Stimulated activated CD4-positive, alpha-beta T cell treated with anti-CD3 and anti-CD28 coated beads, Interleukin-1b, Interleukin-23, amount 100 ng/mL, for 1 hour (primary cell): ENCODE measurements at places on chromosomes 11 and 22.

DNA sequence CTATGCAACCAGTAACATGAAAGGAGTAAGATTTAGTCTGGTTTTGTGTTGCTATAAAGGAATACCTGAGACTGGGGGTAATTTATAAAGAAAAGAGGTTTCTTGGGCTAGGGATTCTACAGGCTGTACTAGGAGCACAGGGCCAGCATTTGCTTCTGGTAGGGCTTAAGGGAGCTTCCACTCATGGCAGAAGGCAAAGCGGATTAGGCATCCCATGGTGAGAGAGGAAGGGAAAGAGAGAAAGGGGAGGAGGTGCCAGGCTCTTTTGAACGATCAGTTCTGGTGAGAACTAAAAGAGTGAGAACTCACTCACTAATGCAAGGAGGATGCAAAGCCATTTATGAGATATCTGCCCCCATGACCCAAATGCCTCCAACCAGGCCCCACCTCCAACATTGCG, 283.2 kb downstream of the OPCML start:
- no peak for DNase-seq

DNA sequence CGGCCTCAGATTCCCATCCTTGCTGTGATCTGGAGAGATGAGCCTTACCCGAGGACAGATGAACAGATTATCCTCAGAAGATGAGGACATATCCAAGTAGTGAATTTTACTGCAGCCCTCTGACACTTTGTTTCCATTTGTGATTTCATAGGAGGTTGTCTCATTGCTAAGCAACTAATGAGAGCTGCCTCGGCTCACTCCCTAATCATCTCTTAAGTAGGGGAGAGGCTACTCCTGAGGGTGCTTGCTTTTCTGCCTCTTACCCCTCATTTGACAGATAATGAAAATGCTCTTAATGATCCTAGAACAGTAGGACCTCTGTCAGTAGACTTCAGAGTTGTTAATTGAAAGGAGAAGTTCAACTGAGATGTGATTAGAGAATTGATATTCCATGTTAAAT, 150.9 kb downstream of the TBC1D22A start:
- DNase-seq = no peak

GRCh38 chr22:40050258-40050657, 55.5 kb downstream of the FAM83F start:
- DNase-seq = no peak

- DNase-seq = no peak
Observed at GRCh38 chr11:128604723-128605122, 17.4 kb upstream of the ETS1 start.

- no peak for DNase-seq
Observed at GRCh38 chr22:39103431-39103830, 6.4 kb downstream of the APOBEC3H start.

DNA sequence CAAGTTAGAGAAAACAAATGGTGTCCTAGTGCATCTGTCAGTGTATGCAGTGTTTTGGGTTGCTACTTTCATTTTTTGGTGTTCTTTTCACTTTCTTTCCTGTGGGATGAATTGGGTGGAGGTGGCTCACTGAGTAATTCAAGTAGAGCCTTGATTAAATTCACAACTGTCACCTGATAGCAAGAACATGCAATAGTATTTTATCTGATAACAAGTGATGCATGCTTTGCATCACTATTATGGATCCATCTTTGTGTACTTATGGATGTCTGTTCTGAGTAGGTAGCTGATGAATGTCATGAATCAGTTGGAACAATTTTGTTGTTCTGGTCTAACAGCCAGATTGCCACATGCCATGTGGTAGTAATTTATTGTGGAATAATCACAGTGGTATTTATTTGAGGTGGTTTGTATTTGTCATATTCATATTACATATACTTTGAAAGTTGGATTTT, 87.5 kb downstream of the DDX10 start:
- DNase-seq = no peak

DNA sequence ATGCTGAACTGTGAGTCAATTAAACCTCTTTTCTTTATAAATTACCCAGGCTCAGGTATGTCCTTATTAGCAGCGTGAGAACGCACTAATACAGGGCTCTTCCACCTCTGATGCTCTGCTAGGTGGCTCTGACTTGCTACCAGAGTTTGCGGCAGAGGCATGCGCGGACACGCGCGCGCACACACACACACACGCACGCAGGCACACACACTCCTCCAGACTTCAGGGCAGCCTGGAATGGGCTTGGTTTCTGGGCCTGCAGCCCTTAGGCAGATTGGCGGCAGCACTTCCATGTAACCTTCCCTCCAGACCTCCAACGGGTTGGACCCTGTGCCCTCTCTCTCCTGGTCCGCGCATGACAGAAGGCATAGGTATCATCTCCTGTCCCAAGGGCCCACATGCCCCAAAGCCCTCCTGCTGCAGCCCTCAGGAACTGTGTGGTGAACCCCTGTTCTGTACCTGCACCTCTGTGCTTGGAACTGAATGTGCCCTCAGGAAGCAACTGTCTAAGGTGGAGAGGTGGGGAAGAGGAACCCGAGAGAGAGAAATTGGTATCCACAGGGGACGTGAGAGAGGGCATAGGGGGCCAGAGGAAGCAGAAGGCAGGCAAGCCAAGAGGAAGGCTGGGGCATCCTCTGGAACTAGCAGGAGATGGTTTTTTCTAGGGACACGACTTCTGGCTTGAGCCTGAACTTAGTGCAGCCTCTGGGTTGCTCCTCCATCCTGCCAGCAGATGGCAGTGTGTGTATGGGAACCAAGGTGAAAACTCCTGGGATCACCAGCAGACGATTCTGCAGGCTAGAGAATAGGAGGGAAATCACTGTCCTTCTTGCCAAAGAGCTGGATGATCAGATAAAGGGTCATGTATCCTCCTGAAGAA, 23.4 kb upstream of the RIC3 start:
- no peak for DNase-seq

GRCh38 chr11:75558939-75559843, 2.9 kb upstream of the SERPINH1 start:
- no peak for DNase-seq

GRCh38 chr22:20107471-20107901, 8.4 kb upstream of the RANBP1 start:
- DNase-seq = no peak

DNA sequence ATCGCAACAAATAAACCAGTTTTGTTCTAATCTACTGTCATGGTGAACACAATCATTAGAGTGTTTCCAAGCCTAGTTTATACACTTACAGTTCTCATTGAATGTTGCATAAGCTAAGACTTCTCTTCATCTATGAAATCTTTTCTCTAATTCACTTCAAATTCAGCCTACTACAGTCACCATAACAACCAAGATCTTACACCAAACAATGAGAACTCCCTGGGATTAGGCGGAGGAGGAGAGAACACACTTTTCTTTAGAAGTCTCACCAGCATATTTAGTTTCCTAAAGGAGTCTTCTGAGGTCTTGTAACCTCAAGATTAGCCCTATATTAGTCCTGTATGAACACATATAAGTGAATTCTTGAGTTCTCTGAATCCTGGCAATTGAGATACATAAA, 1889.7 kb downstream of the LRRC4C start:
- no peak for DNase-seq

DNA sequence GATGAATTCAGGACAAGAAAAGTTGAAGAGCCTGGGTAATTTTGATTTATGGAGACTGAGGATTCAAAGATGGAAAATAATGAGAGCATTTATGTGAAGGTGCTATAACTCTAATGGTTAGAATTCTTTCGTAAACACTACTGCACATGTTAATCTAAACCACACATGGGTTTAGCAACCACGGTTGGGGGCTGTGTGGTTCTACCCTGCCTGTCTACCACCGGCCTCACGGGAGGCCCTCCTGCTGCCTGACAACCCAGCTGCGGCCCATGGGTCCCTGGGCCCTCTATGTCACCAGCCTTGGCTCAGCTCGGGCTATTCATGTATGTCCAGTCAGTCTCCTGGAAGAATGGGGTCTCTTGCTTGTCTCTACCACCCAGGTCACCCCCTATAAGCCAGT, 68.5 kb upstream of the ARFGAP3 start:
- no peak for DNase-seq

DNA sequence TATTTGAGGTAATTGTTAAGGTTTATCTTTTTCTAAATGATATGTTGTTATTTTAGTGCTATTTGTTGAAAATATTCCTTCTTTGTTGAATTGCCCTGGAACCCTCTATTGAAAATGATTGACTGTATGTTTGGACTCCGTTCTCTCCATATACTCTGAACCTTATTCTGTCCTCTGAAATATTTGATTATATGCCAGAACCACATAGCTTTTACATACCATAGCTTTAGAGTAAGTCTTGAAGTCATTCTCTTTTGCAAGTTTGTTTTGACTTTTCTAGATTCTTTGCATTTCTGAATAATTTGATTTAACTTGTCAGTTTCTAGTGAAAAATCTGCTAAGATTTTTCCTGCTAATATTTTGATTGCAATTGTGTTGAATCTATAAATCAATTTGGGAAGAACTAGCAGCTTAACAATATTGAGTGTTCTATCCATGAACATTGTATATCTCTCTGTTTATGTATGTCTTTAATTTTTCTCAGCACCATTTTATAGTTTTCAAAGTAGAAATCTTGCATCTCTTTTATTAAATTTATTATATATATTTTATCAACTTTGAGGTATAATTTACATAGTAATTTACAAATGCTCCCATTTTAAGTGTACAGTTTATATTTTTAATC, 51.7 kb upstream of the PITPNB start:
- DNase-seq = no peak

GRCh38 chr22:47695176-47695575, 932.7 kb downstream of the TBC1D22A start:
- no peak for DNase-seq

DNA sequence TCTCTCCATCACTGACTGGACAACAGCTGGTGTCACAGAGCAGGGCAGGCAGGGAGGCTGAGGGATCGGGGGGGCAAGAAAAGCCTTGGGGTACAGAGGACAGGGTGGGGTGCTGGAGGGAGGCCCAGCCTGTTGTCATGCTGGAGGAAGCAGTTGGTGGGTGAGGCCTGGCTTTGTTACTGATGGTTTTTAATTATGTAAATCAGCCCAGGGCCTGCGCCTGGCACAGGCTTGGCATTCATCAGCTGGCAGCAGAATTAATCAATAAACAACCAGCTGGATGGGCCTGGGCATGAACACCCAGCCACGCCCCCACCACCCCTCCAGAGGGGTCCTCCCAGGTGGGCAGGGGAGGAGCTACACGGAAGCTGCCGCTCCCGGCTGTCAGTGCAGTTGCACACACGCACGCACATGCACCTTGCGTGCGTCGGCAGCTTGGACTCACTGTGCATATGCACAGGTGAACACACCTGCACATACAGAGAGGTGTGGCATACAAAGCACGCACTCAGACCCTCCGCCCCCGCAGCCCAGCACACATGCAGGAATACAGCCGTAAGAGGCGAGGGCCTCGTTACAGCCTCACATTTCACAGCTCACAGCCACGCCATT, 21.3 kb upstream of the ELFN2 start:
- DNase-seq = no peak

- DNase-seq = no peak
Observed at GRCh38 chr11:61791737-61792309, 576 bp downstream of the TMEM258 start.

GRCh38 chr11:17443000-17443399, 33.6 kb downstream of the ABCC8 start:
- no peak for DNase-seq

DNA sequence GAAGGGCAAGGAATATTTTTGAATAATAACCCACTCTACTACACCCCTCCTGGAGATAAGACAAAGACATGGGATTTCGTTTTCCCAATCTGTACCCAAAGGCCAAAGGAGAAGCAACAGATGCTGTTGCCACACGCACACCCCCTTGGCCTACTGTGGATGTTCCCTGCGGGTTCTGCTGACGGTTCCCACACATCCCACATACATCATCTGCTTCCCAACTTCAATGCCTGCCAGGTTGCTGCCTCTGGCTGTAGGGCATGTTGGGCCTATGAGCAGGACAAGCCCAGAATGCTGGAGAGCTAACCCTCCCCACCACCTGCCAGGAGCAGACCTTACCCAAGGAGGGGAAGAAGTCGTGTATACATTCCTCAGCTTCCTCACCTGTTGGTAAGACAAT, 13.6 kb upstream of the RBFOX2 start:
- no peak for DNase-seq

GRCh38 chr11:85749884-85750283, 61.1 kb downstream of the SYTL2 start:
- no peak for DNase-seq

- DNase-seq = no peak
Observed at GRCh38 chr11:130689222-130689908, 226.9 kb downstream of the SNX19 start.
